ENCODE measurements at places on chromosomes 16 and 17.

GRCh38 chr16:87713451-87714229 is 52.1 kb downstream of the KLHDC4 start:
- no peak for DNase-seq

DNA sequence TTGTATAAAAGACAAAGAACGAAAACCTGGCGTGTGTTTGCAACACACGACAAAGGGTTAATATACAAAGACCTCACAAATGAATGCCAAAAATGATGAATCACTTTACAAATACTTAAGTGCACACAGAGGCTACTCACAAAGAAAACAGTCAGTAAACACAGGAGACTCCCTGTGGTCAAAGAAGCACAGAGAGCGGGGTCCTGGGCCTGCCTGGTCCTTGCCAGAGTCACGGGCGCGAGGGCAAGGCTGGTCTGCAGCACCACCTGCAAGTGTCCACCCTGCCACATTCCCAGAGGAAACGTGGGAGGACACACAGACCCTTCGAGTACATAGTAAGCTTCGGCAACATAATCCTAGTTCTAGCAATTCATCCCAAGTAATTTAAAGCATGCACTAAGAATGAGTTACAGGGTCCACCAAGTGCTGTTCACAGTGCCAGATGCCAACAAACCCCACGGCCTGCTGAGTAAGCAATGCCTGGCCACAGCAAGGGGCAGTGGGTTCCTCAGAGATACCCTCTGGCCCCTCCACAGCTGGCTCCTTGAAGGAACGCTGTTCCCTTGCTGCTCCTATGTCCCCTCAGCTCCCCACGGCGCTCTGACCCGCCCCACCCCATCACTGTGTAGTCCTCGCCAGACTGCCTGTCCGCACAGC is 24.6 kb upstream of the FAAP100 start:
- no peak for DNase-seq

- DNase-seq, result no peak
Measured at GRCh38 chr16:52256310-52257078, 290.4 kb downstream of the TOX3 start.

GRCh38 chr16:10009684-10010083 is 172.5 kb downstream of the GRIN2A start:
- peak; percentile 68 for DNase-seq

- no peak for DNase-seq
Measured at GRCh38 chr16:1163567-1164055, 10.7 kb downstream of the CACNA1H start.

DNA sequence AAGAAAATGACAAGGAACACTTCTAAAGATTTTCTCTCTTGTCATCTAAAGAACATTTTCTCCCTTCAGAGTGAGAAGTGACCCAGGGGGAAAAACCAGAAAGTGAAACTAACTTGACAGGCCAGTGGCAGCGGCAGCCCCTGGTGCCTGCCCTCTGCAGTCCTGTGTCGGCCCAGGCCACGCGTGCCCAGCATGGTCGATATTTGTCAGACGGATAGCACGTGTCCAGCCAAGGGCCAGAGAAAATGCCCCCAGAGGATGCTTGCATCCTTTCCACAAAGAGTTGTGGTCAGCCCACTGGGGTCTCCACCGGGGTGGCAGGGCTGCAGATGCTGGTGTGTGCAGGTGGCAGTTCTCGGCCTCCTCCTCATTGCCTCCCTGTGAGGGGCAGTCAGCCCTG is 176.6 kb downstream of the RAB11FIP4 start:
- DNase-seq, result no peak

- no peak for DNase-seq
Measured at GRCh38 chr17:69760562-69760961, 314.5 kb upstream of the KCNJ16 start.

GRCh38 chr17:15957206-15957605 is 12.3 kb downstream of the ADORA2B start:
- DNase-seq, result no peak

DNA sequence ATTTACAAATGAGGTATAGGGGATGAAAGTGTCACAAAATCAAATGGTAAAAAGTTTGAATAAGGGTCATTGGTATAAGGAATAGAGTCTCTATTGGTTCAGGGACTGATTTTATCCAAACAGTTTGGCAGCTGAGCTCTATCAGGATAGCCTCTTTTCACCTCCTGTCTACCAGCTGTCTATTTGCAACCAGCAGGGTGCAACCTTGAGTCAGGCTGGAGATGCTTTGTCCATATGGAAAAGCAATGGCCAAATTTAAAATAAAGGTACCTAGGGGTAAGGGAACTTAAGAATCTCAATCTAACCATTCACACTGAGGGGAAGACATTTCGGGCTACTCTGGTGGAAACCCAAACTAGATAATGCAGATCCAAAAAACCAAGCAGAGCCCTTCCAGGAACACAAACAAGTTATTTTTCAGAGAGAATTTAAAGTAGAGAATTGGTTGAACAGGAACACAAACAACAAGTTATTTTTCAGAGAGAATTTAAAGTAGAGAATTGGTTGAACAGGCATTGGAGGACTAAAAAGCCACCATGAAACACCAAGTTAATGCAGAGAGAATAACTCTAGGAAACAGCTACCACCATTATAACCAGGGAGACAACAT is 12.6 kb upstream of the CA10 start:
- DNase-seq, result no peak

GRCh38 chr16:75322740-75323139 is 71.3 kb upstream of the BCAR1 start:
- DNase-seq, result no peak
